Hematopoietic multipotent progenitor cell treated with erythropoietin and hydrocortisone succinate and interleukin-3 and kit ligand, for 8 days (in vitro differentiated cells): ENCODE measurements at places on chromosomes 11 and 22.

GRCh38 chr11:76007166-76007565 lies 192.2 kb downstream of the UVRAG start:
- DNase-seq = no peak

- no peak for DNase-seq
Measured at GRCh38 chr11:38476808-38477575, 1879.0 kb upstream of the RAG2 start.

DNA sequence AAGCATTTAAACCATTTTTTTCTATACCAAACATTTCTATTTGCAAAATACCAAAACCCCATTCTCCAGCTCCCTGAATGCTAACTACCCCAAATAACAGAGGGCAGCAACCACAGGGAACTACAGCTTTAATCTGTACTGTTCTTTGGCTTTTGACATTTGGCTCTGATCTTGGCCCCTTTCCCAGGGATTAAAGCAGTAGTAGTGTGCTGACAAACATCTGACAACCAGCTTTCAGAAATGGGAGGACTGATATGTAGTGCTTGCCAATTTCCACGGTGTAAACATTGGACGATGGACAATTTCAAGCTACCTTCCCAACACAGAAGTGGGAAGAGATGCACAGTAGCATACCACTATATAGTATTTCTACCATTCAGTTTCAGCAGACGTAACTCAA lies 88.4 kb upstream of the TEAD1 start:
- DNase-seq = no peak

DNA sequence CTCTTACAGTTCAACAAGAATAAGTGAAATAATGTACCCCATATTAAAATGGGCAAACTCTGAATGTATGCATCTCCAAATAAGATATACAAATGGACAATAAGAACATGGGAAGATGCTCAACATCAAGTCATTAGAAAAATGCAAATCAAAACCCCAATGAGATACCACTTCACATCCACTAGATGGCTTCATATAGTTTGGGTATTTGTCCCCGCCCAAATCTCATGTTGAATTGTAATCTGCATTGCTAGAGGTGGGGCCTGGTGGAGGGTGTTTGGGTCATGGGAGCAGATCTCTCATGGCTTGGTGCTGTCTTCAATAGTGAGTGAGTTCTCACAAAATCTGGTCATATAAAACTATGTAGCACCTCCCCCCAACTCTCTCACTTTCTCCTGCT lies 5.7 kb downstream of the MPZL2 start:
- DNase-seq = peak; percentile 35

- DNase-seq = no peak
Measured at GRCh38 chr11:42593441-42593840, 718.4 kb upstream of the API5 start.

DNA sequence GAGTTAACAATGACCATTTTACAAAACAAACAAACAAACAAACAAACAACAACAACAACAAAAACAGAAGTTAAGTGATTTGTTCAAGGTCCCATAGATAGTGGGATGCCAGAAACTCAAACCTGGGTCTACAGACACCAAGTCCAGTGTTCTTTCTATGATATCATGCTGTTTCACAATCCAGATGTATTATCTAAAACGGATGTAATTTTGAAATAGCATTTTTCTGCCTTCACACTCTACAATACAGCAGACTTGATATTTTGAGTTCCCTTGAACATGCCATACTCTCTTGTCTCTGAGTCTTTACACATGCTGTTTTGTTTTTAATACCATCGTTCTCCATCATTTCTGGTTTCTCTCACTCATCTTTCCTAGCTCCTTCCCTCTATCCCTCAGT lies 104.5 kb downstream of the RELT start:
- DNase-seq = no peak

- no peak for DNase-seq
Measured at GRCh38 chr22:37578002-37578401, 1.9 kb downstream of the LGALS2 start.

GRCh38 chr11:123628936-123629683 lies 25.3 kb downstream of the SCN3B start:
- DNase-seq = no peak

DNA sequence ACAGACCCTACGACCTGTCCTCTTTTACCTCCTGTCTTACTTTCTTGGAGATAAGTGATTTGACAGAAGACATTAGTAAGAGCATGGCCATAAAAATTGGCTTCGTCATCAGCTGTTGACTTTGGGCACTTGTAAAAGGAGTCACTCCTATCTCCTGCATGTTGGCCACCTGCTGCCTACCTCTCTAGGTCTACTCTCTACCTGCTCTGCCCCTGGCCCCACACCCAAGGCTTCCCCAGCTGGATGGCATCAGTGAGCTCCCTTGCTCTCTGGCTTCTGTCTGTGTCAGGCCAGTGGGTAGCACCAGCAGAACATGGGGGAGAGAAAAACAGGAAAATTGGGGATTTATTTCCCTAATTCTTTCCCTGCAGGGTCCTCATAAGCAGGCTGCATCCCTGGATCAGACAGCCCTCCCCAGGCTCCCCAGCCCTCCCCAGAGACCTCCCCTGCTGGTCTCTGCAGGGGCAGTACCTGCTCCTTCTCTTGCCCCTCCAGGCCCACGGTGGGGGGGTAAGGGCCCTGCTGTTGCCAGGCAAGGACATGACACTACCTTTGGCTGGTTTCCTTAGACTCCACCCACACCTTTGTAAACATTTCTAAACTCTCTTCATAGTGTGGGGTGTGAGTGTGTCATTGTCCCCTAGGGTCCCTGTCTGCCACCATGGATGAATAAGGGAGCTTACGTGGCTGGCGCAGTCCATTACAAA lies 157.0 kb upstream of the NECTIN1 start:
- DNase-seq = no peak
